ENCODE measurements at places on chromosomes 2 and 18.

DNA sequence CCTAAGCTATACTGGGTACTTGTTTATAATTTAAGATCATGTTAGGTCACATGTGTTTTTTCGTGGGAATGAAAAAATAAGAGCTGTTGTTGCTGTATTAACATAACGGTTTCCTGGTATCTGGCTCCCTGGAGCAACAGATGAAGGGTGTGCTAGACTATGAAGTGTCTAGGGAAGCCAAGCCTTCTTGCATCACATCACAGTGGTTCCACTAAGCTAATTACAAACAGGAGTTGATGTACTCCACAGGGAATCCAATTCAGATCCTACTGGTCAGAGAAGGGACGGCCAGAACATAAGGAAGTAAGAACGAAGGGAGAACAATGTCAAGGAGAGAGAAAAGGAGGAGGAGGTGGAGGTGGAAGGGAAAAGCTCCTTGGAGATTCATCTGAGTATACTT lies 193.0 kb upstream of the CYP26B1 start:
- DNase-seq: no peak

GRCh38 chr2:25109822-25110221 lies 58.6 kb downstream of the POMC start:
- DNase-seq: no peak

DNA sequence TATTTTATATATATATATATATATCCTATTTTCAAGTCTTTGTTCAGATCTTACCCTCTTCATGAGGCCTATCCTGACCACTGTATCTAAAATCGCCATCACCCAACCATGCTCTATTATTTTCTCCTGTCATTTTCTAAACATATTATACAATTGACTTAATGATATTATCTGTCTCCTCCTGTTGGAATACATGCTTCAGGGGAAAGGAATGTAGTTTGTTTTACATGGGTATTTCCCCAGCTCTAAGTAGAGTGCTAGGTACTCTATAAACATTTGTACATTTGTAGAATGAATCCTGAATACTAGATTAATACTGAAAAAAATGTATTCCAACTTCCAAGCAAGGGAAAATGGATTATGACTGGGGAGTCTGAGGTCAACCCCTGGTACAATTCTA lies 26.2 kb downstream of the TTC21B start:
- DNase-seq: no peak

- DNase-seq: no peak
These were observed 40.9 kb downstream of the USP14 start for GRCh38 chr18:199214-199613.
